Spleen (tissue), 13 donors: ENCODE measurements at places on chromosomes 12 and 14. TPM values are rescaled to one million over a fixed set of nuclear protein-coding genes. Genes with fewer than 3 reads are reported as not detected.

- DNase-seq, result no peak
Observed at GRCh38 chr14:69845050-69845581, 34.1 kb upstream of the SMOC1 start.

- DNase-seq, result peak; percentile 81
Observed at GRCh38 chr12:47828976-47829482, 9.3 kb upstream of the HDAC7 start.

DNA sequence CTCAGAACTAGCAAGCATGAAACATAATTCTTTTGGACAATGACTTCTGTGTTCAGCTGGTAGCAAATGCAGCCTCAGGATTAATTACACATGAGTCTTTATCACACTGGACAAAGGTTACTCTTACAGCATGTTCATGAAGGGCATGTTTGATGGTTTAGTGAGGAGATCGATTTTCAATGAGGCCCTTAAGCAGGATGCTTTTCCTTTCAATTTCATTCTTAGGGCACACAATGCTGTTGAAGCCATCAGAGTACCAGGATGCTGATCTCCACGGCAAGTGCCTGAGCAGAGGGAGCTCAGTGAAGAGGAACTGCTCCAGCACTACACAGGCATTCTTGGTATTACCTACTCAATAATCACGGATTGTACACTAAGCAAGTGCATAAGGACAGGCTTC is 542.0 kb downstream of the SNAPC1 start:
- DNase-seq, result no peak

GRCh38 chr14:28782301-28782700 is 15.7 kb downstream of the FOXG1 start:
- no peak for DNase-seq

GRCh38 chr12:88556213-88556774 is 24.0 kb downstream of the KITLG start:
- no peak for DNase-seq

GRCh38 chr12:57569858-57570257 is 20.0 kb downstream of the KIF5A start:
- no peak for DNase-seq

DNA sequence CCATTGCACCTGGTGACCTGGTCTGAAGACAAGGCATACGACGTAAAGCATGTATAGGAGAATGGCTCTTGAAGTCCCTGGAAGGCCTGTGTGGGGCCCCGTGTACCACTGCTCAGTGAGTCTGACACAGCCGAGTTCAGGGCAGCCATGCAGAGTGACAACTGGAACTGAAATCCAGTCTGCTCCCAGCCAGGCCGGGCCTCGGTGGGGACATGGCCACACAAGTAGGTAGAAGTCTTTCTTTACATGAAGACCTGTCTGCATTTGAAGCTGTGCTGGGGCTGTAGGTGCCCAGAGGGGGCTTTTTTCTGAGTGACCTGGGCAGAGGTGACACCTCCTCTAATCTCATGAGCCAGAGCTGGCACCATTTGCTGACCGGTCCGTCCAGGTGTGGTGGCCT is 35.7 kb downstream of the ADGRD1 start:
- DNase-seq, result peak; percentile 66

GRCh38 chr12:67797753-67798152 is 149.2 kb downstream of the DYRK2 start:
- no peak for DNase-seq

- no peak for DNase-seq
Observed at GRCh38 chr12:43332977-43333640, 218.9 kb downstream of the ADAMTS20 start.

DNA sequence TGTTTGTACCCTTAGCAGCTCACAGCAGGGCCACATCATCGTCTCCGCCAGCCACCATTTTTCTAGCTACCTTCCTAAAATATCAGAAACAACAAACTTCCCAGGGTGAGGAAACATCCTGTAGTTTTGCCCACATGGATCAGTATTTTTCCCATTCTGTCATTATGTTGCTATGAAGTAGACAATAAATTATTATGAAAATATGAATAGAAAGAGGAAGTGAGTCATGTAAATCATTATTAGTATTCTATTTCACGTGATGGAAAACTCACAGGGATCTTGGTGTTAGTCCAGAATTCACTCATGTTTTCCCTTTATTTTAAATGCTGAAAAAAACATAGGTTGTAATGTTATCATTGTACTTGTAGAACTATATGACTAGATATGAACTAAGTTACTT is 319.4 kb downstream of the SYT1 start:
- no peak for DNase-seq

DNA sequence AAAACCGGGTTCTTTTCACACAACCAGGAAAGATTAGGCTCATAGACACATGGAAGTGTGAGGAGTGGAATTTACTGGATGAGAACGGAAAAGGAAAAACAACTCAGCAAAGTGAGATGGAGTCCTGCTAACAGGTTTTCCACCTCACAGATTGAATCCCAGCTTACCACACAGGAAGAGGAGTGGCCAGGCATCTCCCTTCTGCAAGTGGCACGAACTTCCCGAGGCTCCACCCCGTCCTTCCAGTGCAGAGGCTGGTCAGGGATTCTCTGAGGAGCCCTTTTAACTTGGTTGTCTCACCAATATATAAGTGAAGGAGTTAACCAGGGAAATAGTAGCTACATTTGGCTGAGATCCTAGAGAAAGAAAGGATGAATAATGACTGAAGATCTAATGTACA is 102.8 kb downstream of the SCAF11 start:
- DNase-seq, result no peak

- no peak for DNase-seq
Observed at GRCh38 chr14:93030761-93031160, 85.0 kb downstream of the ITPK1 start.

GRCh38 chr14:34302654-34303053 is 159.4 kb downstream of the SPTSSA start:
- DNase-seq, result no peak

DNA sequence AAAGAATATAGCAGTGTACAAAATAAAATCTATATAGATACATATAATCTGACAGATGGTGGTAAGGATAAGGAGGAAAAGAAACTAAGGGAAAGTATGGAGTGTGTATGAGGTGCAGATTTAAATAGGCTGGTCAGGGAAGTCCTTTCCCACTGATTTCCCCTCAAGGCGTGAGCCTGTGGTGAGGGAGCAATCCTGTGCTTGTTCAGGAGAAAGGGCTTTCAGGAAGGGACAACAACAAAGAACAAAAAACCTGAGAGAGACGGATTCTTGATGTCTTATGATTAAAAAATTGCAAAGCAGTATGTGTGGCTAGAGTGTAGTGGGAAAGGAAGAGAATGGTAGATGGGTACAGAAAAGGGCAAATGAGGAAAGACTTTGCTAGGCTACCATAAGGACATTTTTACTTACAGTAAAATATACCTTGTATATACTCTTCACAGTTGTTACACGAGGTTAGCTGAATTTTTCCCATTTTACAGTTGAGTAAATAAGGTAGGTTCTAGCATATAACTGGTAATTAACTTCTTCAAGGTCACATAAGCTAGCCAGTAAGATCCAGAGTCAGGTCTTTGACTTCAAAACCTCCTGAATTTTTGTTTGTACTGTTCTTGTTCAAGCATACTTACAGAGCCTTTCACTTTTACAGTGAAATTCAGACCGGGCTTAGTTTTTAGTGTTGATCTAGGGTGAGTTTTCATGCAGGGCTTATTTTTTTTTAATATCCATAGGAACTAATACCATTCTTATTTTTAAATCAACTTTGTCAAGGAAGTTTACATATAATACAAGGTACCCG is 15.6 kb downstream of the CNOT2 start:
- DNase-seq, result no peak

DNA sequence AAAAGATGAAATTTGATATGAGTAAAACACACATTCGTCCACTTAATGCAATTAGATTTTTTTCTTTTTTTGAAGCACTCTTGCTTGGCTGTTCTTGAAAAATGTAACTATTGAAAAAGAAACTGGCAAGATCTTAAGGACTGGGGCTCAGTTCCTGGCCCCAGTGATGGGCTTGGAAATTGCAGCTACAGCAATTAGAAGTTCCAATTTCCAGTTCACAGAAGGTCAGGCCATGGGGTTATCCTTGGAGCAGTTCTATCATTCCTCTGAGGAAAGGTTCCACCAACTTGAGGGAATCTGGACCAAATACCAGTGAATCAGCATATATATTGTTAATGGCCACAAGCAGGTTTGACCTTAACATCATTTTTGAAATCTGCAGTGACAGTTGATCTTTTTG is 18.9 kb downstream of the IGF1 start:
- no peak for DNase-seq

DNA sequence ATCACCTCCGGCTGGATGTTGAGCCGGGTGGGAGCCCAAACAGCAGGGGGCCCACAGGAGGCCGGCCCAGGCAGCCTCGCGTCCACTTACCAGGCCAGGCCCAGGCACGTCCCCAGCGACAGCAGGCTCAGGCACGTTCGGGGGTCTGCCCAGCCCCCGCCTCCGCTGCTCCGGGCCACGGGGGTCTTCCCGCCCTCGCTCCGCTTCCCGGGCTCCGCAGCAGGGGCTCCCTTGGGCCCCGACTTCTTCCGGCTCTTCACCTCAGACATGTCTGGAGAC is 216 bp downstream of the IKBIP start:
- no peak for DNase-seq

The KERA gene
- not detected for total RNA-seq

The KRT6A gene
- not detected for total RNA-seq

The SLC4A8 gene
- 7.8 TPM for total RNA-seq

The AHNAK2 gene
- 0.94 TPM for total RNA-seq
